SJSA1 (cell line): ENCODE measurements at places on chromosomes 1 and 21. TPM values are rescaled to one million over a fixed set of nuclear protein-coding genes. Genes with fewer than 3 reads are reported as not detected.

DNA sequence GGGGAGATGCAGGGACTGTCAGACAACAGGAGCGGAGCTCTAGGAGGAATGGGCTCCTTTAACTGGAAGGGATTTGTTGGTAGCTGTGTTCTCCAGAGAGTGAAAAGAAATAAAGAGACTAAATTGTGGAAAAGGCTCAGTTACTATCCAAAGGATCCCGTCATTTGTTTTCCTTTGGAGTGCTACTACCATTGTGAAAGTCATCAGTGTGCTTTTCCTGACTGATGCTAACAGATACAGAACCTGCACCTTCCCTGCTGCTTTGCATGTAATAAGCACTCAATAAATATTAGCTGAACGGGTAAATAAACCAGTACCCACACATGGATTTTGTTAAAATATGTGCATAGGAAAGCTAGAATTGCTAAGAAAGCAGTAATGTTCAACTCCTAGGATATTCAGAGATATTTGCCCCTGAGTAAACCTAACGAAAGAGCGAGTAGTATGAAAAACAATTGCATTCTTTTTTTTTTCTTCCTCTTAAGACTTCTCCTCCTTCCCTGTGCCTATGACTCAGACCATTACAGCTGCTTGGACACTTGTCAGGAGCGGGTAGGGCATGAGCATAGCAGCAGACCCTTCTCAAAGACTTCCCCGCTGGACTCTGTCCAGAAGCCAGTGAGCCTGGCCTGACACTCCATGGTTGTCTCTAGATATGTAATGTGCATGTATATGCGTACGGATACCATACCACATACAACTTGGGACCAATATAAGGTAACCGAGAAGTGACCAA is 41.7 kb downstream of the PTGFRN start:
- no peak for DNase-seq

GRCh38 chr1:169694304-169695075 is 16.9 kb downstream of the SELL start:
- DNase-seq = no peak

GRCh38 chr1:39333296-39333695 is 128.8 kb downstream of the MACF1 start:
- no peak for DNase-seq

Gene AMPD1
- not detected in 2 replicates for total RNA-seq

DNA sequence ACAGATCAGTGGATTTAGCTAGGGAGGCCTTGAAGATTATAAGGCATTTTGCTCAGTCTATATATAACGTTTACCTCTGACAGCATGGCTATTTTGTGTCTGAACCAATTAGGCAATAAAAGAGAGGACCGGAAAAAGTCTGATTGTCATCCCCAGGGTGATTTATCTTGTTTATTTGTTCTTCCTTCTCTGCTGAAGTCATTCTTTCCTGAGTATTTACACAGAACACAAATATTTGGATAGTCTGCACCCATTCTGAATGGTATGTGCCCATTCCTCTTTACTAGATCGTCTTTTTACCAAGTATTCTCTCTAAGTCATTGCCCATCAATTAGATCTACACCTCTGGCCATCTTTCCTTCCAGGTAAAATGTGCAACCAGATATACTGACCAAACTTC is 1602.9 kb downstream of the KCNT2 start:
- DNase-seq = no peak

Gene AADACL4
- total RNA-seq = not detected in 2 replicates

DNA sequence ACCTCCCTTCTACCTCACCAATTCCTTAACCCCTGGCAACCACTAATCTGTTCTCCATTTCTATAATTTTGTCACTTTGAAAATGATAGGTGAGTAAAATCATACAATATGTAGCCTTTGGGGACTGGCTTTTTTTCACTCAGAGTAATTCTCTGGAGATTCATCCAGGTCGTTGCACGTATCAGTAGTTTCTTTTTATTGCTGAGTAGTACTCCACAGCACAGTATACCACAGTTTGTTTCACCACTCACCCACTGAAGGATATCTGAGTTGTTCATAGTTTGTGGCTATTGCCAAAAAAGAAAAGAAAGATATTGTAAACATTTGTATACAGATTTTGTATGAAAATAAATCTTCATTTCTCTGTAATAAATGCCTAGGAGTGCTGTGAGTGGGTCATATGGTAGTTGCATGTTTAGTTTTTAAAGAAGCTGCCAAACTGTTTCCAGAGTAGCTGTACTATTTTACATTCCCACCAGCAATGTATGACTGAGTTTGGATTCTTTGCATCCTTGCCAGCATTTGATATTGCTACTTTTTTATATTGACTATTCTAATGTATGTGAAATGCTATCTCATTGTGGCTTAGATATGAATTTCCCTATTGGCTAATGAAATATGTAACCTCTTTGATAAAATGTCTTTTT is 3.7 kb downstream of the CHD1L start:
- DNase-seq = no peak

GRCh38 chr1:47445823-47446550 is 8.1 kb downstream of the FOXD2 start:
- DNase-seq = no peak

Gene CCNL2
- total RNA-seq = 69.4 and 79.0 TPM in 2 replicates

Gene TMEM269
- not detected in 2 replicates for total RNA-seq

Gene RIPPLY3
- total RNA-seq = 1.7 TPM in 1 of 2 replicates, not detected in the other

GRCh38 chr1:5753549-5754421 is 238.4 kb downstream of the NPHP4 start:
- no peak for DNase-seq

GRCh38 chr1:230029244-230029941 is 37.6 kb upstream of the GALNT2 start:
- DNase-seq = no peak

GRCh38 chr1:219276049-219276738 is 102.5 kb downstream of the LYPLAL1 start:
- DNase-seq = no peak

Gene SLC5A9
- not detected in 2 replicates for total RNA-seq

DNA sequence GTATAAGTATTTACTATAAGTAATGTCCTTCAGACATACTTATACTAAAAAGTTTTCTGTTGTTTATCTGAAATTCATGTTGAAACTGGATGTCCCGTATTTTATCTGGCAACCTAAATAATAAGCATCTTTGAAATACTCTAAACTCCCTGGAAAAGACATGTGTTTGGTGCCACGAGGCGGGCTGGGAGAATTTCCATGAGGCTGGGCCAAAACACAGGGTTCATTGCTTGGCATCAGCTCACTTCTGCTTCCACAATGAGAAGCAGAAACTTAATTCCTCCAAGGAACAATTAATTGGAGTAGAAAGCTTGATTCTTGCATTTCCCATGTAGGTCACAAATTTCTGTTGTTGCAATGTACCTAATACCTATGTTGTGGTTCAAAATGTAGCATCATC is 110.2 kb downstream of the PSMG1 start:
- no peak for DNase-seq
